ENCODE measurements at places on chromosomes 2 and 18.

- no peak for DNase-seq
These were observed 65.6 kb downstream of the KCNG2 start for GRCh38 chr18:79863161-79864005.

GRCh38 chr2:229784791-229785190, 70.4 kb upstream of the DNER start:
- no peak for DNase-seq

GRCh38 chr2:43851011-43851980, 12.5 kb downstream of the ABCG8 start:
- no peak for DNase-seq

DNA sequence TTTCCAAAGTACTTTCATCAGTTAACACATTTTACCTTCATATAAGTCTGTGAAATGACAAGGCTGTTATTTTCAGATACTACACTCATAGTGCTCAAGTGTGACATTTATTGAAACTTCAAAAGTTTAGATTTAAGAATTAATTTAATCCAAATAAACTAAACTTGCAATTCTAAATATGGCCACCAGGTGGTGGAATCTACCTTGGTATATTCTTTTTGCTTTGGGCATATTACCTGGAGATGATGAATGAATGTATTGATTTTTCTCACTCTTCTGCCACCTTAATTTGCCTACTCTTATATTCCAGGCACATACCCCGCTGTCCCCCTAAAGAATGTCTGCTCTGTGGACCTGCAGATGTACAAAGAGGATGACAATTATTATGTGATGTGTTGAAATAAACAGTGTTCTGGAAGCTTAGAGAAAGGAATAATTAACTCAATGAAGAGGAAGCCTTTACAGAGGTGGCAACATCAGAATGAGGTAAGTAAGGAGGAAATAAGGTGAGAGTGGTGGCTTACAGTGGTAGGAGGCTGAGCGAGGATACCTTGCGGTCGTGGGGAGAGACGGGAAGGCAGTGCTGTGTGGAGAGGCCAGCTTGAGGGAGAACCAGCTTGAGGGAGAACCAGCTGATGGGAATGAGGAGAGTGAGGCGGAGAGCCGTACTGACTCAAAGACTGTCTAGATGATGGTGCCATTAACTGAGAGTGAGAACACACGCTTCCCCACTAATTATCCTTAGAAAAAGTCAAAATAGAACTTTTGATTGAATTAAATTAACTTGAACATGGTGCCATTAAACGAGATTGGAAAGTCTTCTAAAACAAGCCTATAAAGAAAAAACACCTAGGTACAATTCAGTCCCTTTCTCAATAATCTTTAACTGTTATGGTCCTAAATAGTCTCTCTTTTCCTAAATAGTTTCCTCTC, 179.5 kb downstream of the CELF4 start:
- no peak for DNase-seq

DNA sequence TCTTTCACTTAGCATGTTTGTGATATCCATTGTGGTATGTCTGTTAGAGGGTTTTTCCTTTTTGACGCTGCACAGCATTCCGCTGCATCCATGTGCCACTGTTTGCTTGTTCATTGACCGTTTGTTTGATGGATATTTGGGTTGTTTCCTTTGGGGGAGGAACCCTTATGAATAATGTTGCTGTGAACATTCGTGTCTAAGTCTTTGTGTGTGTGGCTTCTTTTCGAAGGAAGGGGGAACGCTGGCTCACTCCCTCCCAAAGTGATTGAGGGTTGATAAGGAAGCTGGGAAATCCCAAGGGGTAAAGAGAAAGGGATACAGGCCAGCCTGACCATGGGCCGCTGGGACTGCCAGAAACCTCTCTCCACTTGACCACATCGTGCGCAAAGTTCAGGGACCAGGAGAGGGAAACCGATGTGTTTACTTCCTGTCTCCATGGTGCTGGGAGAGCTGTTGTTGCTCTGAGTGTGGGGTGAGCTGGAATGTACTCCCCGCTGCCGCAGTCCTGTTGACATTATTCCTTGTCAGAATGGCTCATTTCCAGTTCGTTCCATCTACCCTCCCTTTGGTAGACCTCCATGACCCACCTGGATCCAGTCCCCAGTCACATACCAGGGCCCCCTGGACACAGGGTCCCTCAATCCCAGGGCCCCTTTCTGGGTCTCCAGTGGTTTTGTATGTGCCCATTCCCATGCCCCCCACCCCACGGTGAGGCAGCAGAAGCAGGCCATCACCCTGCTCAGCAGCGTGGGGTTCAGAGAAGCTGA, 39.6 kb downstream of the HS1BP3 start:
- DNase-seq = no peak

GRCh38 chr18:63832470-63832869, 55.0 kb upstream of the SERPINB2 start:
- no peak for DNase-seq

GRCh38 chr2:141582213-141582612, 548.6 kb downstream of the LRP1B start:
- no peak for DNase-seq

GRCh38 chr2:47243596-47244323, 88.7 kb upstream of the STPG4 start:
- DNase-seq = no peak
